H4 (cell line): ENCODE measurements at places on chromosomes 4 and X.

GRCh38 chrX:119468551-119469312, 488 bp downstream of the SLC25A5 start:
- peak; percentile 71 for DNase-seq

- peak; percentile 22 for DNase-seq
Observed at GRCh38 chr4:140637836-140638235, 69.1 kb upstream of the UCP1 start.

- peak; percentile 15 for DNase-seq
Observed at GRCh38 chrX:30060718-30061117, 154.6 kb upstream of the MAGEB2 start.

DNA sequence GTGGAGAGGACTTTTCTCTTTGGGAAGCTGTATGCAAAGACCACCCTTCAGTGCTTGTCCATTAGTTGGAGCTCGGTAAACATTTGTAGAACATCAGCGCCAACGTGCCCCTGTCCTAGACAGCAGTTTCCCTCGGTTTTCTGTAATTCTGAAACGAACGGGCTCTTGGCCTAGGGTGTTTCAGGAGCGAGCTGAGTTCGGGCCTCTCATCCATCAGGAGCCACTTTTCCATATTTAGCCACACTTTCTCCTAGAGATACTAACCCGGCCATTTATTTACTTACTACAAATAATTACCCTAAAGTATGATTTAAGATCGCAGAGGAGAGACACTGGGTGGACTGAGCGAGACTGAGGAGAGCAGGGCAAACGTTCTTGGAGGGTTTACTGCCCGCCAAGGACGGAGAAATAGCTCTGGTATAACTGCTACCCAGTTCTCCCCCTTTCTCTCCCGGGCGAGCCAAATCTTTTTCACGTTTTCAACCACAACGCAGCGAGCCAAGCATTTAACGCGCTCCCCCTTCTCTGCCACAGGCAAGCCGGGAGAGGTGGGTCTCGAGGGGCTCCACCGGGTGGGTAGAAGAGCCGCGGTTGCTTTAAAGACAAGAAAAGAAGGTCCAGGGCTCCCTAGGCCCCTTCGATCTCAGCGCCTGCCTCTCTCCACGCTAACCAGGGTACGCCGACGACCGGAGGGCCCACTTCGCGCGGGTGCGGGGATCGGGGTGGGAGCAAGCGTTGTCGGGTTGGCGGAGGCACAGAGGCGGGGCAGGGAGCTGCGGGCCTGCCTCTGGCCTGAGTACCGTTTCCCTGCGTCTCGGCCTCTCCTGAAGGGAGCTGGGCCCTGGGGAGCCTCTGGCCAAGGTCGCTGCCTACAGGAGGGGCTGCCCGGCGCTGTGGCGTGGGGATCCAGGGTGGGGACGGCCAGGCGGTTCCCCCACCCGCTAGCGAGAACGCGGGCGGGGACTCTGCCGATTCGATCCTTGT, 10.8 kb upstream of the PITX2 start:
- DNase-seq, result no peak

GRCh38 chr4:95798003-95798402, 41.9 kb upstream of the PDHA2 start:
- DNase-seq, result no peak

DNA sequence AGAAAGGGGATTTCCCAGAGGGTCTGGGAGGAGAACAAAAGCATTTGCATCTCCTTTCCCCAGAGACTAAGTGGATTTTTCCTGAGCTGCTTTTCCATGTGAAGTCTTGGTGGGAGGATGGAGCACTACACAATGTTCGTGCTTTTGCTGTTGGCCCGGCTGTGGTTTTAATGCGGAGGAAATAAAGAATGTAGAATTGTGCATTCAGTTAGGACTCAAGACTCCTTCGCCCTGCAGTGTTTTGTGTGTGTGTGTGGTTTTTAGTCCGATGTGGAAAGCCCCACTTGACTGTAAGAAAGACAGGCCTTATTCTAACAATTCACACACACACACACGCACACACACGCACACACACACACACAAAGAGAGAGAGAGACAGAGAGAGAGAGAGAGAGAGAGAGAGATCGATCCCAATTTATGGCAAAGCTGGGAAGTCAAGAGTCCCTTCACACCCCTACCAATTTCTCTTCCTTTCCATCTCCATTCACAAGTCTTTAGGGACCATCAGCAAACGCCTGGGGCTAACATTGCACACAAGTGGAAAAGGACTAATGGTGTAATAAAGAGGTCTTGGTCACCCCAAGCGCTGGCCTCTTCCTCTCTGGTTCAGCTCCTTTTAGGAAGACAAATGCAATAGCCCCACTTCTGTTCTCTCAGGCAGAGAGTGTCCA, 44.2 kb downstream of the CLDN34 start:
- no peak for DNase-seq

DNA sequence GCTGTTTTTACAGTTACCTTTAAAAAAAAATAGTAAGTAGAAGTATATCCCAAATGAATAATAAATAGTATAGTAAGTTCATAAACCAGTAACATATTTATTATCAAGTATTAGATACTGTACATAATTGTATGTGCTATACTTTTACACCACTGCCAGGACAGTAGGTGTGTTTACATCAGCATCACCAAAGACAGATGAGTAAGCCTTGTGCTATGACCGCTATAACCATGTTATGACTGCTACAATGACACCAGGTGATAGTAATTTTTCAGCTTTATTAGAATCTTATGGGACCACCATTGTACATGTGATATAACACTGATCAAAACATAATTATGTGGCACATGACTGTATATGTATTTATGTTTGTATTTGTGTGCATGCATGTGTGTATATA, 27.3 kb downstream of the PABPC4L start:
- no peak for DNase-seq

GRCh38 chr4:27398631-27399310, 538.1 kb downstream of the STIM2 start:
- DNase-seq, result peak; percentile 5

DNA sequence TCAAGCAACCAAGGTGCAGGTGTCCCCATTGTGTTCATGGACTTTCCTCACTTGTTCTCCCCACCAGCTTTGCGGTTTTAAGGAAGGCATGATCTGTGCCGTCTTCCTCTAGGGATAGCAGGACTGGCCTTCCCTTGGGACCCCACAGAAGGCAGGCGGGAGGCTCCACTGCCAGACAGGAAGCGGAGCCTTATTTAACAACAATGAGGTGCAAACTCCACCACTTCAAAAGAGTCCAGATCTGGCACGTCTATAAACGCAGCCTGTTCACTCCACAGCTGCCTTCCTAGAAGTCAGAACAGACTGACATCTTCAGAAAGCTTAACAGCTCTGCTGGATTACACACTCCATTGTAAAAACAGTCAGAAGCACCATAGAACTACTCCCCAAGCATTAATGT, 1.7 kb upstream of the GPR143 start:
- DNase-seq, result no peak

- no peak for DNase-seq
Observed at GRCh38 chrX:148459343-148459742, 41.1 kb upstream of the AFF2 start.

- DNase-seq, result no peak
Observed at GRCh38 chr4:123987408-123987807, 590.8 kb downstream of the SPRY1 start.

DNA sequence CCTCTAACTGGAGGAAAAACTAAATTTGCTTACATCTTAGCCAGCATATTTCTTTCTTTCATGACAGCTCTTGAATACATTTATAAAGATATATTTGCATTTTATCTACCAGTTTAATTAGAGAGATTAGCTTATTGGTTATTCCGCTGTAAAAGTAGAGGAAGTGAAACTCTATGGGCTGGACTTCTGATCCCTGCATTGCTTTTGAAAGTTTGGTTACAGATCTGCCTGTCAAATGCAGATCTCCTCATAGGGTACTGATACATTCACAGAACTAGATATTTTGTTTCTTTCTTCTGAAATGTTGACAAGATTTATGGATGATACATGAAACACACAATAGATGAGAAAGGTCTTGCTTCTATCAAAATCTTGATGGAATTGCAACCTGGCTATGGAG, 581.4 kb upstream of the AADAT start:
- DNase-seq, result no peak
